ENCODE measurements at places on chromosomes 7 and 10. TPM values are rescaled to one million over a fixed set of nuclear protein-coding genes. Genes with fewer than 3 reads are reported as not detected.

The TMEM178B gene
- 43.6 TPM for total RNA-seq

The DTX2 gene
- 14.2 TPM for total RNA-seq

The SUFU gene
- 7.7 TPM for total RNA-seq

The NRG3 gene
- not detected for total RNA-seq

The DRGX gene
- not detected for total RNA-seq

The HKDC1 gene
- not detected for total RNA-seq

The TMEM236 gene
- total RNA-seq, result 0.44 TPM

The TMEM176A gene
- 14.9 TPM for total RNA-seq

The CDK14 gene
- 26.3 TPM for total RNA-seq

The HOXA1 gene
- not detected for total RNA-seq

The FAM107B gene
- total RNA-seq, result 5.4 TPM

DNA sequence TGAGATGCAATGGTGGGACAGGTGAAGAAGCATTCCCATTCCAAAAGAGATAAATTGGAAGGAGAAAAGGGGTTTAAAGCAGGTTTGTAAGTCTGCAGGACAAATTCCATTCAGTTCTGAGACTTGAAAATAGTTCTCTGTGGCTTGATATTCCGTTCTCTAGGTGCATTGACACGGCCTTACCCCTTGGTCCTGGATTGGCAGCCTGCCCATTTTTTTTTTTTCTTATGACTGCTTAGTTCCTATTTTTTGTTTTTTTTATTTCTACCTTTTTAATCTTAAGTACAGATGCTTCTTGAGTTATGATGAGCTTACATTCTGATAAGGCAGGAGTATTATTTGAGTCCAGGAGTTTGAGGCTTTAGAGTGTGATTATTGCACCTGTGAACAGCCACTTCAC, 70.6 kb downstream of the MLLT10 start:
- no peak for DNase-seq

GRCh38 chr10:1155791-1156615, 99.8 kb downstream of the WDR37 start:
- DNase-seq, result no peak

GRCh38 chr10:49309691-49310411, 10.9 kb downstream of the C10orf71 start:
- DNase-seq, result no peak

DNA sequence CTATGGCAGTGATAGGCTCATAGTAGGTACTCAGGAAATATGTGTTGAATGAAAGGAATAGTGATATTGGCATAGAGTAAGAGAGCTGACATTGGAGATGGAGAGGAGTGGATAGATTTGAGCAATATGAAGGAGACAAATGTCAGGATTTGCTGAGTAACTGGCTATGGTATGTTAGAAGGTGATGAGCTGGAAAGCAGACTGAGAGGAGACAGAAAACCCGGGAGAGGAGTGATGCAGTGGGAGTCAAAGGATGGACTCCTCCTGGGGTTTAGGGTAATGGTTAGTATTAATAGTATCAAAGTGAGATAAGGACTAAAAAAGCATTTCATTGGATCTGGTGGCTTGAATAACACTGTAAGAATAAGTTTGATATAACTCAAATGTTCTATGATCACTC, 64.8 kb downstream of the CD36 start:
- DNase-seq, result no peak

DNA sequence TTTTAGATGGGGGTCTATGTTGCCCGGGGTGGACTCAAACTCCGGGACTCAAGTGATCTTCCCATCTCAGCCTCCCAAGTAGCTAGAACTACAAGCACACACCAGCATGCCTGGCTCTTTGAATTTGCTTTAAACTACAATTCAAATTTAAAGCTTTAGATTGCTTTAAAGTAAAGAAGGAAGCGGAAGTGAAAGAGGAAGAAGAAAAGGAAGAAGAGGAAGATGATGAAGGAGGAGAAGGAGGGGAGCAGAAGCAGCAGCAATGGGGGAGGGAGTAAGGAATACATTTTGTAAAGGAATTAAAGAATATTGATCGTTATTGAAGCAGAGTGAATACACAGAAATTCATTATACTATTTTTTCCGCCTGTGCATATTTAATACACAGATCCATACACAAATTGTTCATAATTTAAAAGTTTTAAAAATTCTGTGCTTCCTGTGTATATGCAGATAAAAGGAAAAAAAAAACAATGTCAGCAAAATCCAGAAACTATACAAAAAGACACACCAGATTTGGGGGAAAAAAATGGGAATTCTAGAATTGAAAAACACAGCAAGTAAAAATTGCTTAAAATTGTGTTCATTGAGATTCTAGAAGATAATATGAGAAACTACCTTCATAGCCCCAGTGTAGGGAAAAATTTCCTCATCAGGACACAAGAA, 60.8 kb upstream of the KCNMA1 start:
- DNase-seq, result no peak

GRCh38 chr7:50396856-50397255, 53.3 kb downstream of the FIGNL1 start:
- DNase-seq, result no peak

GRCh38 chr10:129662426-129662825, 195.4 kb downstream of the MGMT start:
- DNase-seq, result no peak

DNA sequence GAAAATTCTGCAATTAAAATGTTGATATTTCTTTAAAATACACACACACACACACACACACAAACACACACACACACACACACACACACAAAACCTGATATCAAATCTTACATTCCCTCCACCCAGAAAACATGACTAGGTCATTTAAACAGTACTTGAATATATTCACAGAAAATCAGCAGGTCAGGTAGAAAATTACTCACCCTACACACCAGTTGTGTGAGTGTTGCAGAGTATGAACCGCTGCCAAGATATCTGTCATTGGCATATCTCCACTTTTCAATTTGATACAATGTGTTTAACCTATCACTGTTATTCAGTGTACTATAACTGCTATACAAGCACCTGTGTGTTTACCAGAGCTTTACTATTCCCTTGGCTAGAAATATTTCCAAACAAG, 283.6 kb upstream of the LRRTM3 start:
- DNase-seq, result no peak

DNA sequence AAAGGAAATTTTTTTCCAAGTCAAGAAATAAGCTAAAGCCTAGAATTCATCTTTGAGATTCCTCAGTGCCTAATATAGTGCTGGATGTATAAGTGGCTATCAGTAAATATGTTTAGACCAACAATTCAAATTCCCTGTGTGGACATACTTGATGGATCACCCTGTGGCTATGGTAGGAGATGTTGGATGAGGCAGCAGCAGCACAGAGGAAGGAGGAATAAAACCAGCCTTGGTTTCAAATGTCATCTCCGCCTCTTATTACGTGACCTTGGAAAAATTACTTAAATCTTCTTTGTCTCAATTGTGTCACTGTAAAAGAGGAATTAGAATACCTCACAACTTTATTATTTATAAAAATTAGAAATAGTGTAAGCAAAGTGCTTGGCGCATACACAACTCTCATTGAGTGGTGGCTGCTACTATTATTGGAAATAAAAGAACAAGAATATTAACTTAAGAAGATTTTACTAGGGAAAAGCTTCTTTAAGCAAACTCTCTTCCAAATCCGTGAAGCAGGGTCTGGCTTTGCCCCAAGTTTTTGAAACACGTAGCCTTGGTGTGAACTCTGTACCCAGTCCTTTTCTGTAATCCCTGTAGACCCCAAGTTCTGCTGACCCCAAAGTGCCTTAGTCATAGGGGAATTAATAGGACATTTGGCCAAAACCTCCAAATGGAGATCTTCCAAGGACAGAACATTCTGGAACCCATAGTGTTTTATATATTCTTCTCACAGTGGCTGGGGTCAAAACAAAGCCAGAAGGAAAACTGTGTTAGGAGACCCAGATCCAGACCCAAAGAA, 283.8 kb downstream of the PTEN start:
- DNase-seq, result peak; percentile 37

DNA sequence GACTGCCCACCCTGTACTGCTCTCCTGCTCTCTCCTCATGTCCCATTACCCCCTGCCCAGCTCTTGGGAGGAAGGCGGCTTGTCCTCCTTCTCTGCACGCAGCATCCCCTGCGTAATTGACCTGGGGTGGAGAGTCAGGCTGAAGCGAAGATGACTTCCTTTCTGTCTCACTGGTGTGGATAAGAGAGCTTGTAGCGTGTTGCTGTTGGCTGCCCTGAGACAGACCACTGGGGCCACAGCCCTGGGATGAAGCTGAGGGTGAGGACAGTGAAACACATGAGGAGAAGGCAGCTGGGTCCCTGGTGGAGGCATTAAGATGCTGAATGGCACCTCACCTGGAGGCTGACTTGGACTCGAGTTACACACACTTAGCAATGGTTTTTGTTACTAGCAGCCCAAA, 310.3 kb upstream of the ZNF32 start:
- no peak for DNase-seq

DNA sequence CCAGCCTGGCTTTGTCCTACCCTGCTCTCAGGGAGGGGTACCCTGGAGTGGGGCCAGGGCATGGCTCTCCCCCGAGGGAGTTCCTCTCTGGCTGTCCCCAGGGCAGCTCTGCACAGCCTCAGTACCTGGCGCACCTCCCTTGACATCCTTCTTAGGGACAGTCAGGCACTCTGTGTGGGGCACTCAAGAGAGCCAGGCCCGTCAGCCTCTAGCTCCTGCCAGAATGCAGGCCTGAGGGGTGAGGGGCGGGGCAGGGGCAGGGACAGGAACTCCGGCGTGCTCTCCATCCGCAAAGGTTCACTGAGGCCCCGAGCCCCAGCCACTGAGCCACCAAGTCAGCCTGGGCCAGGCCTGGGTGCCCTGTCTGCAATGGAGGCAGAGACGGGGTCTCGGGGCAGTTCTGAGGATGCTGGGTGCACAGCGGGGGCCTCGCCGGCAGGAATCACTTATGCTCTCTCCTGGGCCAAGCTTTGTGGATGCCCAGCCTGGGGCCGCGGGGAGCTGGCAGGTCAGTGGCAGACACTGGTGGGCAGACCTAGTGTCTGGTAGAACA, 10.1 kb downstream of the LIMK1 start:
- DNase-seq, result no peak

DNA sequence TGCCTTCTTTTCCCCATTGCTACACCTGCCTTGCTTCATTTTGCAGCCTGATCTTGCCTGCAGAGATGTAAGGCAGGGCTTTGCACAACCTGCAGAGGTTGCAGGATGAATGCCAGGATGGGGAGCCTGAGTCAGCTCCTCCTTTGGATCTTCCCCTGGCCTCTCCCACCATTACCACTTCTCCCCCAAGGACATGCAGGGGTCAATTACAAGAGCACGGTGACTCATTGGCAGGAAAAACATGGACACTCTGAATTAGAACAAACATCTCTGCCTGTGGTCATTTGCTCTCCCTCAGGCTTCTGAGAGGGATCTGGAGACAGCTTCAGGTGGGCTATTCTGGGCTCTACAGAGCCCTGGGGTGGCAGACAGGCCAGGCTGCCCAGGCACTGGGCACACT, 89.2 kb downstream of the HERPUD2 start:
- DNase-seq, result no peak

GRCh38 chr10:31584098-31584631, 265.1 kb downstream of the ZEB1 start:
- peak; percentile 35 for DNase-seq

DNA sequence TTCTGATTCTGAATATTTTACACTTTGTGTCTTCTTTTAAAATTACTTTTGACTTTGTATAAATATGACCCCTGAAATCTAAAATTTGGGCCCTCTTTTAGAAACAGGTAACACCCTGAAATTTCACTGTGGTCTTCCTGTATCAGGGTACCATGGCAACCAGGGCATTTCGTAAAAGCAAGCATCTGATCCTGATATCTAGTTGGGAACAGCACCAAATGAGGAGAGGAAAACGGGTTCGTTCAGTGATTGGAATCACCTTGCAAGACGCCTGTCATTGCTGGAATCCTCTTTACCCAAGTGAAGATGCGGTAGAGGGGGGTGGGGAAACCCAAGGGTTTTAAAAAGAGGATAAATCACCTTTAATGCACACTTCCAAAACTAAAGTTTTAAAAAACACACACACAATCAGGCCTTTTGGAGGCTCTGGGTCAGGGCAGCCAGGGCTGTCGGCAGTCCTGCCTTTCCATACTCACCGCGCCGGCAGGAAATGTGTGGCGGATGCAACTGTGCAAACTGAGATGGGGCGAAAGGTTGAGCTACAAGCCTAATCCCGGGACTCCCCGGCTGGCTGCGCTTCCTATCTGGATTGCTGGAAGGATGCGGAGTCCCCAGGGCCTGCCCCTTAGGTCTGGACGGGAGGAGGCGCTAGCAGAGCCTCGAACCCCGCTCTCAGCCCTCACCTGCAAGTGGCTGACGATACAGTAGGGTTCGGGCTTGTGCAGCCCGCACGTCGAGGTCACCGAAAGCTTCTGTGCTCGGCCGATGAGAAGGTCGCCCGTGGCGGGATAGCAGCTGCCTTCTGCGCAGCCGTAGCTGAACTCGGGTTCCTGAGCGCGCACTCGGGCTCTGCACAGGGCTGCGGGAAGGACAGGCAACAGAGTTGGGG, 1.8 kb downstream of the LAMB1 start:
- DNase-seq, result peak; percentile 58

- no peak for DNase-seq
These were observed 31.3 kb downstream of the GNAT3 start for GRCh38 chr7:80480566-80480965.

- no peak for DNase-seq
These were observed 3.6 kb upstream of the GIMAP7 start for GRCh38 chr7:150511048-150511447.

DNA sequence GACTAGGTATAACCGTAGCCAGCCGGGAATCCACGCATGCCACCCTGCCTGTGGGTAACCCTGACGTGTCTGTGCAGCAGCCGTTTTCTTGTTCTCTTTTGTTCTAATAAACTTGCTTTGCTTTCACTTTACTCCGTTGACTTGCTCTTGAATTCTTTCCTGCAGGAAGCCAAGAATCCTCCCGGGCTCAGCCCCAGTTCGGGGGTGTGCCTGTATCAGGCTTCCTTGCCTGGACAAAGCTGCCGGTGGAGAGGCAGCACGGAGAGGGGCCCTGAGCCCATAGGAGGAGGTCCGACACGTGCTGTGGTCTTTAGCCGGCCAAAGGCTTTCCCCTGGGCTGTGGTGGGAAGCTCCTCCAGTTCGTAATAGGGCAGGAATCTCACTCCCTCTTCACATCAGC, 256.5 kb upstream of the PPP2R2D start:
- DNase-seq, result no peak

DNA sequence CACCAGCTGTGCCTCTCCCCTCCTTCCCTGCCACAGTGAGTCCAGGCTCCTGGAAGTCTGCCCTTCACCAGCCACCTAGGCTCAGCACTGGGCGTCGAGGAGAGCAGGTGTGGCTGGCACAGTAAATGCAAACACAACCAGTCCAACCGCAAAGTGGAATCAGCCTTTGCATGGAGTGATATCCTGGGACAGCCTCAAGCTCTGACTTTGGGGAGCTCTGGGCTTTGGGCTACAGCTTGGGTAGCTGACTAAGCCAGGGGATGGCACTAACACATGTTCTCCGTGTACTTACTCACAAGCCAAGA, 312.4 kb downstream of the KCNMA1 start:
- no peak for DNase-seq

- DNase-seq, result no peak
These were observed 206.1 kb downstream of the RAMP3 start for GRCh38 chr7:45363669-45364068.

GRCh38 chr7:100348805-100349204, 9.1 kb upstream of the PILRB start:
- no peak for DNase-seq

- DNase-seq, result no peak
These were observed 53.1 kb downstream of the SHOC2 start for GRCh38 chr10:110972231-110973134.

GRCh38 chr10:22620140-22620857, 94.1 kb downstream of the PIP4K2A start:
- peak; percentile 83 for DNase-seq

Data from heart left ventricle (tissue), 16 donors.